ENCODE measurements at places on chromosomes 1 and 21. TPM values are rescaled to one million over a fixed set of nuclear protein-coding genes. Genes with fewer than 3 reads are reported as not detected.

CYB5RL gene
- total RNA-seq = 0.39 TPM

SMG7 gene
- total RNA-seq = 19.5 TPM

FNDC5 gene
- not detected for total RNA-seq

FOXJ3 gene
- 18.1 TPM for total RNA-seq

SLC1A7 gene
- not detected for total RNA-seq

CENPF gene
- 37.5 TPM for total RNA-seq

FCRL2 gene
- not detected for total RNA-seq

NBPF6 gene
- total RNA-seq = not detected

NRIP1 gene
- total RNA-seq = 29.8 TPM

POU3F1 gene
- total RNA-seq = 0.86 TPM

BNIPL gene
- 7.6 TPM for total RNA-seq

FAM163A gene
- not detected for total RNA-seq

B3GALT2 gene
- not detected for total RNA-seq

TMEM200B gene
- 6.6 TPM for total RNA-seq

CDC42BPA gene
- total RNA-seq = 11.0 TPM

CFHR3 gene
- total RNA-seq = not detected

PDZK1IP1 gene
- 3.5 TPM for total RNA-seq

PGBD5 gene
- total RNA-seq = 0.11 TPM

ILDR2 gene
- not detected for total RNA-seq

RPTN gene
- not detected for total RNA-seq

SPRR1A gene
- not detected for total RNA-seq

SPRR2A gene
- total RNA-seq = 0.39 TPM

MOV10 gene
- total RNA-seq = 27.7 TPM

RHD gene
- not detected for total RNA-seq

EMC1 gene
- 45.4 TPM for total RNA-seq

BMP8A gene
- total RNA-seq = 0.16 TPM

OXCT2 gene
- 3.2 TPM for total RNA-seq

ANKRD34A gene
- total RNA-seq = 0.70 TPM

HSPG2 gene
- 164 TPM for total RNA-seq

ZRANB2 gene
- total RNA-seq = 23.4 TPM

OLFML2B gene
- total RNA-seq = 0.08 TPM

AMY2A gene
- not detected for total RNA-seq

PBX1 gene
- total RNA-seq = 0.86 TPM

ANGPTL3 gene
- not detected for total RNA-seq

PRAMEF2 gene
- total RNA-seq = not detected

HES3 gene
- total RNA-seq = not detected

PLPPR5 gene
- 0.31 TPM for total RNA-seq

Data from hair follicular keratinocyte (primary cell).